NCI-H1436 treated with DMSO at 0.1 percent for 48 hours (cell line): ENCODE measurements at places on chromosomes 5 and 9.

DNA sequence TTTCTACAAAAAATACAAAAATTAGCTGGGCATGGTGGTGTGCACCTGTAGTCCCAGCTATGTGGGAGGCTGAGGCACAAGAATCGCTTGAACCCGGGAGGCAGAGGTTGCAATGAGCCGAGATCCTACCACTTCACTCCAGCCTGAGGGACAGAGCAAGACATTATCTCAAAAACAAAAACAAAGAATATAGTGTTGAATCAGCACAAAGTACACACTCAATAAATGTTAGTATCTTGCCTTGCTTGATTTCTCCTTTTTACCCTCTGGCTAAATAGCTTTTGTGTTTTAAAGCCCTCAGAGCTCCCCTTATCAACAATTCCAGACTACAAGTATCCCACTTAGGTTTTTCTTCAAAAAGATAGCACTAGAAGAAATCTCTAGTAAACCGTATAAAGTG, 37.5 kb upstream of the CCNG1 start:
- no peak for DNase-seq

DNA sequence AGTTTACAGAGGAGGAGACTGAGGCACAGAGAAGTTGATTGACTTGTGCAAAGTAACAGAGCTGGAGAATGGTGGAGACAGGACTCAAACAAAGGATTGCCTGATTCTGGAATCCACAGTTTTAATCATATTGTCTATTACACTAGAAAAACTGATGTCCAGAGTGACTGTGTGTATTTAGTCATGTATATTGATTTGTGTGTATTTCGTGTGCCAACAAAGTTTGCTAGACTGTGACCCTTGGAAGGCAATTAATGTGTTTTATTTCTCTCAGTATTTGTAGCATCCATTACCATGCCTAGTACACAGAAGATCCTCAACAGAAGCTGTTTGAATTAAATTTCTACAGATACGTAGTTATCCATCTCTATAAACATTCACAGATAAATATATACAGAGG, 5.5 kb upstream of the JADE2 start:
- DNase-seq = no peak

- no peak for DNase-seq
These were observed 19.1 kb downstream of the EEIG1 start for GRCh38 chr9:127961613-127962155.

- no peak for DNase-seq
These were observed 32.9 kb downstream of the FCHO2 start for GRCh38 chr5:72988769-72989168.

- no peak for DNase-seq
These were observed 10.0 kb downstream of the MOCS2 start for GRCh38 chr5:53099546-53099945.

DNA sequence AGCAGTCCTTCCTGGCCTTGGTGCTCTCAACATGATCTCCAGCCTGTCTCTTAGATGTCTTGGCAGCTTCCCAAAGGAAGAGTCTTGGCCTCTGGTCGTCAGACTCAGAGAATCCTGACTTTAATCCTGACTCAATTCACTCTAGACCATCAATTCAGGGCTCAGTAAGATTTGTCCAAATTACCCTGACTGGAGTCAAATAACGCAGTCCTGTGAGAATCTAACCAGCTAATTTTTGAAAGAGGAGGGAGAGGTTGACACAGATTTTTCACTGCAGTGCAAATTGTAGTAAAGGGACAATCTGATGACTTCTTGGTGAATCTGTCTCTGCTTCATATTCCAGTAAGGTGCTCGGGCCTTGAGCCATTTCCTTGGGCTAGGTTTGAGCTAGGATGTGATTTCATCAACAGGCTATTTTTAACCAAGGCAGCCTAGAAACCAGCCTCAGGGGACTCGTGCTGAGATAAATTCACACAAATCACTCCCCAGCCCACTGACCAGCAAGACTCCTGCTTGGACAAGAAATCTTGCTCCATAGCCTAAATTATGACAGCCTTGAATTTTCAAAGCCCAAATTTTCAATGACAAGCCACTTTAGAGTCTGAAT, 257.4 kb downstream of the ENC1 start:
- DNase-seq = no peak

- DNase-seq = no peak
These were observed 84.5 kb upstream of the CTNNA1 start for GRCh38 chr5:138668451-138669380.

DNA sequence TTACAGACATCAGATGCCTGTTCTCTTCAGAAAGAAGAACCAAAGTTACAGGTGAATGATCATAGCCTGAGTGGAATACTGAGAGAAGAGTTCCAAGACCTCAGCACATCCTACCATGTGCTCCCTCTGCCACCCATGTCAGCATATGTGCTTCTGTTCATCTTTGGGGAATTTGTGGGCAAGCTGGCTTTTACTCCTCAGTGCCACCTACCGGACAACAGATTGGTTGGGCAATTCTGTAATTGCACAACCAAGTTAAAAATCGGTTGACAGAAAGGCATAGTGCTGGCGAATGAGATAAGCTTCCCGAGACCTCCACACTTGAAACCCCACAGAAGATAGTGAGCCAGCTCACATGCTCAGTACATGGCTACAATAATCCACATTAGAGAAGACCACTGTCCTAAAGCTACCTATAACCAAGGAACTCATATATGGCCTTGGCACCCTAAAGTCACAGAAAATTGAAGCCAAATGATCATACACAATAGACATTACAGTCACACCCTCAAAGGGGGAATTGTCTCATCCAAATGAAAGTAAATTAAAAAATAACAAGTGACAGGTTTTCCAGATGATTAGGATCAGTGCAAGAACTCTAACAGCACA, 1238.0 kb upstream of the NUDT12 start:
- DNase-seq = no peak

- no peak for DNase-seq
These were observed 200.3 kb downstream of the TLE1 start for GRCh38 chr9:81489046-81489445.

DNA sequence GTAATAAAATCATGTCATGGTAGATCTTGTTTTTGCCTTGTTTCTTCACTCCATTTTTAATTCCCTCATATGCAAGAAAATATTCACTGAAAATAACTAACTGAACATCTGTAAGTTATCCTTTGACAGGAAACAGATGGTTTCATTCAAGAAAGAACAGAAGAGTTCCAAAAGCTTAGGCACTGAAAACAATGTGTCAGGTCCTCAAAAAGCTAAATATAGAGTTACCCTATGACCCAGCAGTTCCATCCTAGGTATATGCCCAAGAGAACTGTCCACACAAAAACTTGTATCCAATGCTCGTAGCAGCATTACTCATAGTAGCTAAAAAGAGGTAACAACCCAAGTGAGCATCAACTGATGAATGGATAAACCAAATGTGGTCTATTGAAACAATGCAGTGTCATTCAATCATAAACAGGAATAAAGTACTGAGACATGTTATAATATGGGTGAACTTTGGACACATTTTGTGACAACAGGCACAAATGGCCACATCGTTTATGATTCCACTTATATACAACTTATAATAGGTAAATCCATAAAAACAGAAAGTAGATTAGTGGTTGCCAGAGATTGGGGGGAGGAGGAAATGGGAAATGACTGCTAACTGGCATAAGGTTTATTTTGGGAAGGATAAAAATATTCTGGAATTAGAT, 231.0 kb downstream of the FRMD3 start:
- no peak for DNase-seq

GRCh38 chr5:19031491-19031890, 956.5 kb downstream of the CDH18 start:
- DNase-seq = no peak

DNA sequence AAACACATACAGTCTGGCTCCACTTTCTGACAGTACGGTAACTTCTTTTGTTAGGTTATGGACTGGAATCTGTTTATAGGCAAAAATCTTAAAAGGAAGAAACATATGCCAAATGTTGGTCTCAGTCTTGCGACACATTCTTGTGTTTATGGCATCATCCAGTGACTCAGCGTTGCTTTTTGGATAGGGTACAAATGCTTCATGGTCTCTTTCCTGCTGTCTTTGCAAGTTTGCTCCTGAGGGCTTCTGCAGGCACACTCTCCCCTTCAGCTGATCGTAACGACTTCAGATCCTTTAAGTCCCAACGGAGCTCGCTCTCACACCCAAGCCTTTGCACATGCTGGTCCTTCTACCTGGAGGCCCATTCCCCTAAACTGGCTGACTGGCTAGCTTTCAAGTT, 23.6 kb upstream of the TNFSF8 start:
- no peak for DNase-seq

- no peak for DNase-seq
These were observed 173.6 kb downstream of the TENT4A start for GRCh38 chr5:6886866-6887265.

GRCh38 chr9:120895951-120896350, 19.0 kb upstream of the PHF19 start:
- no peak for DNase-seq

DNA sequence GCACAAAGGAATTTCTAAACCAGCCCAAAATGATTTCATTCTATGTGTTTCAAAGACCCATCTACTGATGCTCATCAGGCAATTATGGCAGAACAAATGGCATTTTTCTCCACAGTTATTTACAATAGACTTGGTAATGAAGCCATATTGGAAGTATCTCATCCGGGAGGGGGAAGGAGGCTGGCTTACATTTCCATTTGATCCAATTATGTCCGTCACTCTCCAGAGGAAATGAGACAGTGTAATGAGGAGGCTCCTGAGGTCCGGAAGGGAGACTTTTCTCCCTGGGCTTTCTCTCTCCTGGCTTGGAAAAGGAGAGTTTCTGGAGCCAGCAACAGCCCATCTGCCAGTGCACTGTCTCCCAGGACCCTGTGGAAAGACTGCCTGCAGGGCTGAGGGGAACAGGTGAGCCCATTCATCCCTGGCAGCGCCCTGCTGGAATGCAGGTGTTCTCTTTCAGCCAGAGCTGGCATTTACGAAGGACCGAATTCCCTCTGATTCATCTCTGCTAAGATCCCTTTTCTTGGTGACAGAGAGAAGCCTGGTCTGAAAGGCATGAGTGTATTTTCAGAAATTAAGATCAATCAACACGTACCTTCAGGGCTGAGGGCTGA, 54.9 kb upstream of the SAP30L start:
- DNase-seq = no peak

DNA sequence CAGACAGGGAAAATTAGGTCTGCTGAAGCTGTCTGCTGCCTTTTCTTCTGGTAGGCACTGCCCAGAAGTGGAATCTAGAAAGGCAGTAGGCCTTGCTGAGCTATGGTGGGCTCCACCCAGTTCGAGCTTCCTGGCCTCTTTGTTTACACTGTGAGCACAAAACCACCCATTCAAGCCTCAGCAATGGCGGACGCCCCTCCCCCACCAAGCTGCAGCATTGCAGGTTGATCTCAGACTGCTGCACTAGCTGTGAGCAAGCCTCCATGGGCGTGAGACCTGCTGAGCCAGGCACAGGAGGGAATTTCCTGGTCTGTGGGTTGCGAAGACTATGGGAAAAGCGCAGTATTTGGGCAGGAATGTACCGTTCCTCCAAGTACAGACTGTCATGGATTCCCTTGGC, 18.5 kb downstream of the AGTPBP1 start:
- DNase-seq = no peak

- no peak for DNase-seq
These were observed 29.3 kb upstream of the LVRN start for GRCh38 chr5:115932991-115933390.

- DNase-seq = no peak
These were observed 13.0 kb downstream of the F2RL2 start for GRCh38 chr5:76610196-76610595.

DNA sequence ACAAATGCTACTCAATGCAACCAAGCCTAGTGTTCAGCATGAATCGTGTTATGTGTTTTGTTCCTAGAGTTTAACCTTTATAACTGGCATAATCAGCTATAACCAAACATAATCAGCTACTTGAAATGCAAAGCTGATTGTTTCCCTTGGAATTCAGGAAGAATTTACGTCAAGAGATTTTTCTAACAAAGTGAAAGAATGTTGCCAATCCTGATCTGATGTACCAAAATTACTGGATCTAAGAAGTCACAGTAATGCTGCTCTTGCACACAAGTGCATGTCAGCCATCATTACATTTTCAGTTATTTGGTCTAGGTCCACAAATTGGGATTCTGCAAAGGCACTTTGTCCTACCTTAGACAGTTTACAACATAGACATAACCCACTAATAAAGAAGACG, 662.3 kb upstream of the SEMA6A start:
- no peak for DNase-seq

GRCh38 chr5:51060953-51061352, 322.3 kb upstream of the ISL1 start:
- DNase-seq = no peak

DNA sequence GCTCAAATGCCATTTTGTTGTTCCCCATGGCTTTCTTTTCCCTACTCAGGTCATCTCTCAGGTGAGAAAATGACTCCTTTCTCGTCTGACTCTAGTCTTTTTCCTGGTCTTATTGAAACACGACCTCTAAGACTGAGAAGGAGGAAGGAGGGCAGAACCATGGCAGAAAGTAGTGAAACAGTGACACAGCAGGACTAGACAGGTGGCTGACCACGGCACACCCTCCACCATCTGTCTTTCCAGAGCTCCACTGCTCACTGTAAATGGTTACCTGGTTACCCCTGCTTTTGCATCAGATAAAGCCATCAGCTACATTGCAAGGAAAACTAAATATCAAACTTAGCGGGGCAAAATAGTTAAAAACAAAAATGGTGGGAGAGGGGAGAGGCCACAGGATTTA, 30.9 kb downstream of the NR4A3 start:
- DNase-seq = no peak

DNA sequence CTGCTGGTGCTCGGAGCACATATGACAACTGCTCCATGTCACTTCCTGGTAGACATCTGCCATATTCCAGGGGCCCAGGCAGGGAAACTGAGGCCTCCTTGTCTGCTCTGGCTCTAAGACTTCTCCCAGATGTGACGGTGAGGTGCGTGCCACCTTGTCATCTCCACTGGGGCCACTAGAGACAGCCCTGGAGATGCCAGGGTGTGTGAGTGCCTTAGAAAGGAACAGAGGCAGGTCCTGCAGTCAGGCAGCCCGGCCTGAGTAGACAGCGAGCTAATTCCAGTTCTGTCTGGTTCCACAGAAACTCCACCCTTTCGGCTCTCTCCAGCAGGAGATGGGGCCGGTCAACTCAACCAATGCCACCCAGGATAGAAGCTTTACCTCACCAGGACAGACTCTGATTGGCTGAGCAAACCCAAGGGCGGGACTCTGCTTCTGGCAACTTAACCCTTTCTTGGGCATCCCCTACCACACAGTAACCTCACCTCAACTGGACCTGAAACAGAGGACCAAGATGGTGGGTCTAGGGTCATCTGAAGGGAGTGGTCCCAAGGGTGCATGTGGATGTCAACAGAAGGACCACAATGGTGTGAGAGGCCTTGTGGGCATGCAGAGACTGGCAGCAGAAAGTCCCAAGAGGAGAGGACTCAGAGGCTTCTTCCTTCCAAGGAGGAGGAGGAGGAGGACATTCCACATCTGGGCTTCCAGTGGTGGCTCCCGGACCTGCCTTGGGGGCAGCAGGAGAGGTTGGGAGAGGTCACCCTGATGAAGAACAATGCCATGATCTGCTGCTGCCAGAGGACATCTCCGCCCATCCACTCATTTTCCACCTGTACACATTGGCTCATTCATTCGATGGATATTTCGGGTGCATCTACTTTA, 77.7 kb downstream of the RGS3 start:
- DNase-seq = no peak
